Stimulated activated CD4-positive, alpha-beta T cell treated with anti-CD3 and anti-CD28 coated beads, Interleukin-1b, Interleukin-23, amount 100 ng/mL, for 1 hour (primary cell): ENCODE measurements at places on chromosomes 12 and 14.

- DNase-seq: no peak
Measured at GRCh38 chr12:71440763-71441748, 1.5 kb downstream of the LGR5 start.

GRCh38 chr12:39764944-39765560, 145.4 kb upstream of the ABCD2 start:
- no peak for DNase-seq

DNA sequence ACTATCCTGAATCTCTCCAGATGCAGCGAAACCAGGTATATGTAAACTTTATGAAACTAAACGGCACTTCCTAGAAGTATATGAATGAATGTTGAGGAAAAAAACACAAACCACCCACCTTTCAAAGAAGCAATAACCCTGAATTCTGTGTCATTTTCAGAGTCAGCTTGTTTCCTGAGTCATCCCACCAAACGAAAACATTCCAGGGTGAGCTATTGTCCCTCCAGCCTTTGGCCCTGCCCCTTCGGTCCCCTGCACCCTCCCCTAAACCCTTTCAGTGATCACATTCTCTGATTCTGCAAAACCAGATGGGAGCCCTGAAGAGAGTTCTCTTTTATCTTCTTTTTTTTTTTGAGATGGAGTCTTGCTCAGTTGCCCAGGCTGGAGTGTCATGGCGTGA, 202.6 kb upstream of the ALG10B start:
- DNase-seq: no peak

DNA sequence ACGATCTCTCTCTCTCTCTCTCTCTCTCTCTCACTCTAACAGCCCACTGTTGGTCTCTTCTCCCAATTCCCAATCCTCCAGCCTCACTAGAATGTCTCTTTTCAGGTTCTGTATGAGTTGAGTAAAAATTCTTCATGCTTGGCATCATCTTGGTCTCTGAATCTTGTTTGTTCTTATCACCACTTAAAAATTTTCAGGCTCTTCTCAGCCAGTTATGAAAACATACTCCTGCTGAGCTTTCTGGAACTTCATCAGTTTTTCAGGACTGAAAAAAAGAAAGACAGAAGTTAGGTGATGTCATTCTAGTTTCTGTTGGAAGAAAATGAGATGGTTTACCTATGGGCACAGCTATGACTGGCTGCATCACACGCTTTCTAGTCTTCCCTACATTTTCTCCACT, 11.5 kb upstream of the IL22 start:
- no peak for DNase-seq

DNA sequence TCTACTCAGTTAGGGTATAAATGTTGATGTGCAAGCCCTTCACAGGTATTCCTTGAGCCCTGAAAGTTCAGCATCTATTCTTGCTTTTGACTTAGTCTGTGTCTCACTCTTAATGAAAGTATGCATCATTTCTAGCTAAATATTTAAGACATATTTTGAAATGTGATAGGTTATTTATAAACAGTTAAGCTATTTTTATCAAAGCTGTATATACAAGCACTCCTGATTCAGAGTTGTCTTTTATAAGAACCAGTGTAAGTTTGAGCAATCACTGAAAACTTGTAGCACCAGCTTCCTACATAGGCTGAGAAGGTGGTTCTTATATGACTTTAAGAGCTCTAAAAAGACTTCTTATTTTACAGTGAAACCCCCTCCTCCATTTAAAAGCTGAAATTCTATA, 98.6 kb downstream of the MYF5 start:
- DNase-seq: no peak

DNA sequence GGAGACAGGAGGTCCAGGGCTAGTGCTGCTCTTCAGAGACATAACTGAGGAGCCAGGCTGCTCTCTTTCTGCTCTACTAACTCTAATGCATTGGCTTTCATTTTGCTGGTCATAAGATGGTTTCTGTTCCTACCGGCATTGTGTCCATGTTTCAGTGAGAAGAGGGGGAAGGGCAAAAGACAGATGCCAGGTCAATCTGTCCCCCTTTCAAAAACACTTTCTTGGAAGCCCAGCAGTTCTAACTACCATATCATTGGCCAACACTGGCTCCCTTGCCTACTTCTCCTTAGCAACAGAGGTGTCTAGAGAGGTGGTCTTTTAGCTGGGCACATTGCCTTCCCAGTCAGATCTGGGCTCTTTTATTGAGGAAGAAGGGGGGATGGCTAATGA, 63.9 kb downstream of the TGFB3 start:
- DNase-seq: no peak

GRCh38 chr14:66137081-66137480, 349.1 kb upstream of the CCDC196 start:
- DNase-seq: no peak

DNA sequence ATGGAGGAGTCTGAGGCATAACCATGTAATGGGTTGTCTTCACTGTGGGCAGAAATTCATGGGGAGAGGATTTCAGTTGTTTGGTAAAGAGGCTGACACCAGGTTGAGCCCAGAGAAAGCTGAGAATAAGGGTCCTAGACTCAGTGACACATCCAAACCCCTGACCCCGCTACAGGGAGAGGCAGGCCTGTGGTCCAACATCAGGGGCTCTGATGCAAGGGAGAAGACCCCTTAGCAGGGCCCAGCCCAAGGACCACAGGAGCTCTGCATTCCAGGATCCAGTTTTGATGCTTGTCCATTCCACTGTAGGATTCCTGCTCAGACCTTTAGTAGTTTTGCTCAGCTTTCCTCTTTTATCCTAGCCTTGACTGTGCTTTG, 15.5 kb downstream of the GPR68 start:
- DNase-seq: no peak

GRCh38 chr12:22467190-22467589, 77.2 kb downstream of the C2CD5 start:
- DNase-seq: no peak

- DNase-seq: no peak
Measured at GRCh38 chr12:62258231-62258630, 2.0 kb upstream of the USP15 start.

DNA sequence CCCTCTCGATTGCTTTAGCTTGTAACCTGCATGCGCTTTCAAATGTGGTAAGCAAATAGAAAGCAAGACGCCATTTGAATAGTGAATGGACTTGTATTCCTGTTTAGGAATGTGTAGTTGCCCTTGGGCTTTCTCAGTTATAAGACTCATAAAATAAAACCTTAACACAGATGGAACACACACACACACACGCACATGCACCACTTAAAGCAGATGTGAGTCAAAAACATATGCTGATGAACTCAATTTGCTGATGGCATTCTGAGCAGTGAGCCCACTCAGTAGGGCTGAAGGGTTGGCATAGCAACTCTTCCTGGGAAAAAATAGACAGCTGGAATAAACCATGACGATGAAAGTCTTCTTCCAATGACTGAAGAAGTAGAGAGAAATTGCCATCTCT, 360.5 kb downstream of the APAF1 start:
- DNase-seq: no peak

- DNase-seq: no peak
Measured at GRCh38 chr14:89409961-89410360, 7.1 kb downstream of the FOXN3 start.

DNA sequence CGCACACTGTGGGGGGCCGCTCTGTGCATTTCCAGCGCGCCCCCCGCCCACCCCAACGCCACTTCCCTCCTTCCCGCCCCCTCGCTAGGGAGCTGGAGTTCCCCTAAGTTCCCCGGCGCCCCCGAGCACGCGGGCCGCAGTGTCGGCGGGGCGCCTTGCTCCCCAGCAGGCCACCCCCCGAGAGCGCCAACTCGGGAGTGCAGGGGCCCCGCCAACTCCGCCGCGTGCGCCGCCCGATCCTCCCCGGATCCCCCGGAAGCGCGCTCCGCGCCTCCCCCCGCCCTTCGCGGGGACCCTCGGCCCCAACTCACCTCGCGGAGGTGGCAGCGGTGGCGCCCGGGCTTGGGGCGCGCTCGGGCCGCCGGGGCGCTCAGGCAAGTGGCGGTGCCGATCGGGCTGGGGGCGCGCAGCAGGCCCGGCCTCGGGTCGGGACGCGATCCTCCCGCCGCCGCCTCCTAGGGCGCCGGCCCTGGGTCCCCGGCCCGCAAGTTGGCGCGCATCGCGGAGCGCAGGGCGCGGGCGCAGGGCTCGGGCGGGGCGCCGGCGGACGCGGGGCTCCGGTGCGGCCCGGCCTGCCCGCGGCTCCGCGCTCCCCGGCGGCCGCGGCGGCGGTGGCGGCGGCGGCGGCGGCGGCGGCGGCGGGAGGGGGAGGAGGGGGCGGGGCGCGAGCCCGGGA, at the start of gene NCOR2:
Gene NCOR2, minus strand, starts transcription at position 616 of the 676 bp plus-strand sequence. CDS start 72,361 bp downstream, outside the sequence.
- peak; percentile 29 for DNase-seq
